ENCODE measurements at places on chromosomes 13 and 19.

- DNase-seq, result no peak
Observed at GRCh38 chr19:5216141-5216847, 124.3 kb downstream of the PTPRS start.

GRCh38 chr13:107170270-107170931, 602.5 kb upstream of the ARGLU1 start:
- DNase-seq, result no peak

GRCh38 chr13:109160357-109160756, 530.9 kb downstream of the MYO16 start:
- DNase-seq, result no peak

DNA sequence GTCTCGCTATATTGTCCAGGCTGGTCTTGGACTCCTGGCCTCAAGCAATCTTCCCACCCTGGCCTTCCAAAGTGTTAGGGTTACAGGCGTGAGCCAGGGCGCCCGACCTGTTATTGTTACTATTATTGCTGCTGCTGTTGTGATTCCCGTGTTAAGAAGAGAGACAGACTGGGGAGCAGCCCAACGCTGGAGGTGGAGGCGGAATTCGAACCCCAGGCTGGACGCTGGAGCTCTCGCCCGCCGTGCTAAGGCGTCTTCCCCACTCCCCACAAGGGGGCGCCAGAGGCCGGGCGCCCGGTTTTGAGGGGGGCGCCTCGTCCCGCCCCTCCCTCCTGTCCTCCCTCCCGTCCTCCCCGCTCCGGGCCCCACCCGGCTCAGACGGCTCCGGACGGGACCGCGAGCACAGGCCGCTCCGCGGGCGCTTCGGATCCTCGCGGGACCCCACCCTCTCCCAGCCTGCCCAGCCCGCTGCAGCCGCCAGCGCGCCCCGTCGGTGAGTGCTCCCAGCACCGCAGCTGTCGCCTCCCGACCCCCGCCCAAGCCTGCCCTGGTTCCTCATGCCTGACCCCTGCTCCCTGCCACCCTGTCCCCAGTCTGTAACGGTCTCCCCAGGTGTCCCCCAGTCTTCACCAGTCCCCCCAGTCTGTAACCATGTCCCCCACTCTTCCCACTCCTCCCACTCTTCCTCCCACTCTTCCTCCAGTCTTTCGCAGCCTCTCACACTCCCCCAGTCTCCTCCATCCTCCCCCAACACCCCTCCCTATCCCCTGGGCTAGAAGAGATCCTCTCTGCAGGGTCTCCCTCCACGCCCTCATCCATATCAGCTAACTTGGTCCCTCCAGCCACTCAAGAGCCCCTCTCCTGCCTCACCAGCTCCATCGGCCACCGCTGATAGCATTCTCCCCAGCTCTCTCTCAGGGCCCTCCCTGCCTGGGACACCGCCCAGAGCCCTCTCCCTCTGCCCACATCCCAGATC, at the start of gene EHD2:
Gene EHD2, plus strand, starts transcription at position 377 of the 976 bp plus-strand sequence. CDS start 3,191 bp downstream, outside the sequence.
- DNase-seq, result peak; percentile 78

DNA sequence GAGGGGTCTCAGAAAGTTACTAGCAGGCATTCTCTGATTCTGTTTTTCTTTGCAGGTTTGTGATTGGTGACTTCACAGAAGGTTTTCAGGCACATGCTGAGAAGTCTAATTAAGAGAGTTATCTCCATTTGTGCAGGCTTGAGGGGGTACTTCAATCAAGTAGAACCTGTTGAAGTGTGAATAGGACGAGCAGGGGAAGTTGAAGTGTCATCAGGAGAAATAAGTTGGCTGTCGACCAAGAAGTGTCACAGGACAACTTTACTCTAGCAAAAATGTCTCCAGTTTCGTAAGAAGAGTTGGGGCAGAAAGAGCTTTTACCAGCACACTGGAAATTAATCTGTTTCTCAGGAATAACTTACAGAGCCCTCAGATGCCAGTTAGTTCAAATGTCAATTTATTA, 576.5 kb upstream of the SLITRK5 start:
- no peak for DNase-seq

DNA sequence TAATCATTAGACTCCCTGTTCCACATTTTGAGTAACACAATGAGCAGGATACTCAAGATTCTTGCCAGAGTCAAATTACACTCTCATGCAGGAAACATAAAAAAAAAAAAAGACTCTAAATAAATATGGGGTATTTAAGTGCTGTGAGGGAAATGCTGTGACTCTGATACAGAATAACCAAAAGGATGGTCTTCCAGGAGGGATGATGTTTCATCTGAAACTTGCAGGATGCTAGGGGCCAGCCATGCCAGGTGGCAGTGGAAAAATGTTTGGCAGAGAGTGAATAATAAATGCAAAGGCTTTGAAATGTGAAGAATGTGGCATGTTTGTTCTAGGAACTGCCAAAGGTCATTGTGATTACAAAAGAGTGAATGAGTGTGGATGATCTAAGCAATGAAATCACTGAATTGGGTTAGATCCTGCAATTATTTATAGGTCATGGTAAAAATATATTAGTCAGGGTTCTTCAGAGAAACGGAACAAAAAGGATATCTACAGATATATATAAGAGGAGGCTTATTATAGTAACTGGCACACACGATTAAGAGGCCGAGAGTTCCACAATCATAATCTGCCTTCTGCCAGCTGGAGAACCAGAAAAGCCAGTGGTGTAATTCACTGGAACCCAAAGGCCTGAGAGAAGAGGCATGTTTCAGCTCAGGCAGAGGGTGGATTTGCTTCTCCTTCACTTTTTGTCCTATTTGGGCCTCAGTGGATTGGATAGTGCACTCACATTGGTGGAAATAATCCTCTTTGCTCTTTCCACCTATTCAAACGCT, 1832.8 kb upstream of the MIR17HG start:
- peak; percentile 1 for DNase-seq

DNA sequence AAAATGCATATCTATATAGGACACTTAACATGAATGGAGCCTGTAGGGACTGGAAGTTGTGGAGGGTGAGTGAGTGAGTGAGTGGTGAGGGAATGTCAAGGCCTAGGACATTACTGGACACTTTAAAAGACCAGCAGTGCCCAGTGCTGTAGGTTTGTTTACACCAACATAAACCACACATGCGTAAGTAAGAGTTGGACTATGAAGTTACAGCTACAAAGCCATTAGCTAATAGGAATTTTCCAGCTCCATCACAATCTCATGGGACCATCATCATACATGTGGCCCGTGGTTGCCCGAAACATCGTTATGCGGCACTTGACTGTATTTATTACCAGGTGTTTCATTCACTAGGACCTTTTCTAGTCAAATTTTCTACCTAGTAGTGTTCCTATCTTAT, 49.2 kb downstream of the LATS2 start:
- DNase-seq, result no peak

GRCh38 chr19:5478241-5478924, 23.2 kb downstream of the ZNRF4 start:
- DNase-seq, result no peak

DNA sequence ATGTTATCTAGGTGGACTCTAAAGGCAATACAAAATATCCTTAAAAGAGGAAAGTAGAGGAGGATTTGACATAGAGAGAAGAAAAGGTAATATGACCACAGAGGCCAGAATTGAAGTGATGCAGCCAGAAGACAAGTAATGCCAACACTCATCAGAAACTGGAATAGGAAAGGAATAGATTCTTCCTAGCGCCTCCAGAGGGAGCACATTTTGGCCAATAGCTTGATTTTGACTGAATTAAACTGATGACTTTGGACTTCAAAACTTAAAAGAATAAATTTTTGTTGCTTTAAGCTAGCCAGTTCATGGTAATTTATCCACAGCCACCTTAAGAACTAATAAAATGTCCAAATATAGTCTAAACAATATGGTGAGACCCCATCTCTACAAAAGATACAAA, 1921.9 kb downstream of the OLFM4 start:
- no peak for DNase-seq

DNA sequence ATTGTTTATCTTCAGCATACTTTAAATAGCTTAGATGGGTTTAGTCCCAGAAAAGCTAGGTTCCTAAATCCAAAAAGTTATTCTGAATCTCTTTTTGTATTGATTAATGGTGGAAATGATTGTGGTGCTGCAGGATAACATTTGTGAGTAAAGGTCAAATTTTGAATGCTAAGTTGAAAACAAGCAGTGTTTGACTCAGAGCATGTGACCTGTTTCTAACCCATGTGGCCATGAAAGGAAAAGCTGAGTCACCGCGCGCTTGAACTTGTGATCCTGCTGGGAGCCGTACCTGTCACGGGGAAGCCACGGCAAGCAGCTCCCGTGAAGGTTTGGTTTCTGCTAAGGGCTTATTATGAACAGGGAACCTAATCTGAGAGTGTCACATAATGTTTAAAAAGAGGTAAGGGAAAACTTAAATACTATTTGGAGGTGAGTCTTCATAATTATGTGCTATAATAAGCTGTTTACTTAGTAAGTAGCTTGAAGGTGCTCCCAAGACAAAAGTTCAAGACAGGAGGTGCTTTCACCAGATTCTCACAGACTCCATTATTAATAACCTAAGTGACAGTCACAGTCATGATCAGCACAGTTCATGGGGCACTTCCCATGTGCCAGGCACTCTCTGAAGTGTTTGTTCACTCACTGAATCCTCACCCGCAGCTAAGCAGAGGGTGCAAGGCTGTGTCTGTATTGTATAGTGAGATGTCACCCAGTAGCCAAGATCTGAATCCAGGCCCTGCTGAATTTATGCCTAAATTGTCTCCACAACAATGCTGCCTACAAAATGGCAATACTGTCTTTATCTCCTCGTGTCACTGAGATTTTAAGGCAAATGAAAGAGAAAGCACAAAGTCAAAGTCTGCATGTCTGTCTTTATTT, 286.5 kb downstream of the MYO16 start:
- peak; percentile 88 for DNase-seq

- no peak for DNase-seq
Observed at GRCh38 chr19:3834349-3835054, 34.3 kb downstream of the ZFR2 start.

DNA sequence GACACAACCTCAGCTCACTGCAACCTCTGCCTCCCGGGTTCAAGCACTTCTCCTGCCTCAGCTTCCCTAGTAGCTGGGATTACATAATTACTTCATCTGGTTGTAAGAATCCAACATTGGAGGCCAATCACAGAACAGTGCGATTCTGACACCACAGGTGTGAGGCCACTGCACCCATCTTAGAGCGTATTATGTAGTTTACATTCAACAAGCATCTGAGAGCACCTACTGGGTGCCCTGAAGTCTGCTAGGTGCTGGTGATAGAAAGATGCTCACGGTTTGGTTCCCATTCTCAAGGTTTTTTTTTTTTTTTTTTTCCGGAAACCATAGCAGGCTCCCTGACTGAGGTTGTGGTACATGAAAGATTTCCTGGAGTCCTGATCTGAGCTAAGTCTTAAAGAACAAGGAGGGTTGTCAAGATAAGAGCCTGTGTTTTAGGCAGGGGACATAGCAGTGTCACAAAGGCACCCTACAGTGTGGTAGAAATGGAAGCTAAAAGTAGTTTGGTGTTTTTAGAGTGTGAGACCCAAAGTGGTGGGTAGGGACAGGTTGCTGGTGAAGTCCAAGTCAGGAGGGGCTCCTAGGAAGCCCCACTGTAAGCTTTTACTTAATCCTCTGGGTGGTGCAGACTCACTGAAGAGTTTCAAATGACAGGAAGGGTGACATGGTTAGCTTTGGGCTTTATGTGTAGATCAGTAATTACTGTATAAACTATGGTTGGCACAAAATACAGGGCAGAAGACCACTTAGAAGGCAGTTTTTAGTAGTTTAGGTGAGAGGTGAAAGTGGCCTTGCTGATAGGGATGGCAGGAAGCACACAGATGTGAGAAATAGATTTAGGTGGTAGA, 15.2 kb downstream of the SAE1 start:
- no peak for DNase-seq

GRCh38 chr19:47413941-47414340, 5.4 kb downstream of the MEIS3 start:
- no peak for DNase-seq

DNA sequence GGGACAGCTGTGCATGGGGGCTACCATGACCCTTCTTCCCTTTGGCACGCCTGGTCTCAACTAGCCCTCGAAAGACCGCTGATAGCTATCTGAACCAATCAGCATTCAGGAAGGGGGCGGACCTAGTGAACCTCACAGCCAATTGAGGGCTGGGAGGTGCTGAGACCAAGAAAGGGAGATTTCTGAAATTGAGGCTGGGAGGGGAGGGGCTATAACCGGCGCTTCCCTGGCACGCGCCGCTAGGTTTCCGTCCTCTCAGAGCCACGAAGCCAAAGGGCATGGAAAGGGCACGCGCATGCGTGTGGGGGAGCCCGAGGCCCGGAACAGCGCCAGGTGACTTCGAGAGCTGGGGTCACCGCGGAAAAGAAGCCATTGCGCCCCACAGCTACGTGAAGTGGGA, 4.2 kb upstream of the PAFAH1B3 start:
- no peak for DNase-seq

DNA sequence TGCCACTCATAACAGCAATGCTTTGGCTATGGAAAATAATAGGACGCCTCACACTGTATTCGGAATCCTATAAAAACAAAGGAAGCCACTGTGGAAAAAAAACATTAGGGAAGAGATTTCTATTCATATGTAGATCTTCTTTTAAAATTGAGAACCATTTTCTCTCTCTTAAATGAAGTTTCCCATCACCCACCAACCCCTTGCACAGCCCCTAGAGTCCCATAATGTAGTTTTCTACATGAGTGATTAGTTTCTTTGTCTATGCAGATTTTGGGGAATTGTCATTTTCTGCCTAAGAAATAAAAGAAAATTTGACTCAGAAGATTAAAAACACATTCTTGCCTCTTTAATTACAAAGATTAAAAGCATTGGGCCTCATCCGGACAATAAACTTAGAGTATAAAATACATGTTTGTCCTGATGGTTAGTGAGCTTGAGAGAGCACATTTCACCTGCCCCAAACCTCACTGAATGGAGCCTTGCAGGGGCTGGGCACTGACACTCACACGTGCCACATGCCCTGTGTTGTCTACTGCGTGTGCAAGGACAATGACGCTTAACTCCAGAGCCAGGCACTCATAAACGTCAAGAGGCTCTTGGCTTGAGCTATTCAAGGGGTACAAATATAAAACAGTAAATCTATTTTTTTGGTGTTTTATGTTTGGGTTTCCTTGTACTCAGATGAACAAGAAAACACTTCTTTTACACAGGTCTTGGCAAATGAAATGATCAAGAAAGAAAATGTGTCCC, 40.0 kb upstream of the KL start:
- DNase-seq, result no peak

DNA sequence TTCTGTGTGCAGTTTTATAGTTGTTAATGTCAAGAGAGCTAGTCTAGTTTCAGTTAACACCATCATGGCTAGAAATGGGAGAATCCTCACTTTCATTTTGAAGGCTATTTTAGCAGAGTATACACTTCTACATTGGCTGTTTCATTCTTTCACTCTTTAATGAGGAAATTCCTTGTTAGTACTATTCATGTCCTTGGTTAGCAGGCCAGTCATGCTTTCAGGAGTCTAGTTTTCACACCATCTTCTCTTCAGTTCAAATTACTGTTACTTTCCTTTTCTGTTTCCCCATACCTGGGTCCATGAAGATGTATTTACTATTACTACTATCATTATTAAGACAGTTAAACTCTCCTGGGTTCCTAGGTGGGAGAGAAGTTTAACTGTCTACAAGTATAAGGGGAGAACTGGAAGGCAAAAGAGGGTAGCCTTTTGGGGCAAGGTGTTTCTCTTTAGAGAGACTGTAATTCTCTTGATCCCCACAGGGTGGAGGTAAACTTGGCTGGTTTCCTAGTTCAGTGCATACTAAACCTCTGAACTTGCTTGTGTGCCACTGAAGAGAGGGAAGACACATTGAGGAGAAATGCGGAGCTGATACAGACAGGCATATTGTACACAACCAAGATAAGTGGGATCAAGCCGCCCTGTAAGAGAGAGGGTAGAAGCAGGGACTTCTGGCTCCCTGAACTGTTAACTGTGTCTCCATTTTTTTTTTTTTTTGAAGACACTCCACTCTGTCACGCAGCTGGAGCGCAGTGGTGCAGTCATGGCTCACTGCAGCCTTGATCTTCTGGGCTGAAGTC, 41.3 kb upstream of the IGFL4 start:
- DNase-seq, result peak; percentile 76
